ENCODE measurements at places on chromosomes 11 and 22. TPM values are rescaled to one million over a fixed set of nuclear protein-coding genes. Genes with fewer than 3 reads are reported as not detected.

NAA40 gene
- total RNA-seq, result 15.5 TPM

HTR3B gene
- total RNA-seq, result not detected

SYT12 gene
- total RNA-seq, result not detected

TTC36 gene
- total RNA-seq, result not detected

SCGB1C1 gene
- total RNA-seq, result not detected

GRCh38 chr11:64025205-64025604 is 10.5 kb upstream of the FLRT1 start:
- no peak overlapping the region for H3K4me3 ChIP-seq
- no peak overlapping the region for H3K27ac ChIP-seq
- H3K4me1 ChIP-seq, result peaks cover 6% of the 10 kb centered on the region
- H3K27me3 ChIP-seq, result no peaks in the 10 kb centered on the region
- no peak for DNase-seq

- DNase-seq, result no peak
- peaks cover 1% of the 10 kb centered on the region for H3K4me1 ChIP-seq
- no peaks in the 10 kb centered on the region for H3K36me3 ChIP-seq
- H3K27me3 ChIP-seq, result no peaks in the 10 kb centered on the region
- no peak overlapping the region for H3K27ac ChIP-seq
Observed at GRCh38 chr11:111229604-111230003, 15.9 kb upstream of the POU2AF2 start.

DNA sequence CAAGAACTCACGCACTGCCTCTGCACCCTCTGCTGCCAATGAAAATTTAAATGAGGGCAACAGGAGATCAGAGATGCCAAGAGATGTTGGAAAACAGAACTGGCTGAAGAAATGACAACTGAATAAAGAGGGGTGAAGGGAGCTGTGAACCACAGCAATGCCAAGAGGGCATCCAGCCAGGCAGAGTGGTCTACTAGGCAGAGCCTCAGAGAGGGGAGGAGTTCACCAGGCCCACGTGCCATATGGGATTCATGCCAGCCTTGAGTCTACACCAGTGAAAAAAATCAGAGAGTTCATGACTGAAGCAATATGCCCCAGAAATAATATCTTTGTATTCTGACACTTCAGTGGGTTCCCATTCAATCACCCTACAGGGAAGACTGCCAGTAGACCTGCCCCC is 4.4 kb downstream of the APOL2 start:
- no peak overlapping the region for H3K4me3 ChIP-seq
- H3K27ac ChIP-seq, result no peak overlapping the region
- H3K4me1 ChIP-seq, result peaks cover 16% of the 10 kb centered on the region
- H3K36me3 ChIP-seq, result no peaks in the 10 kb centered on the region
- no peak for DNase-seq

DNA sequence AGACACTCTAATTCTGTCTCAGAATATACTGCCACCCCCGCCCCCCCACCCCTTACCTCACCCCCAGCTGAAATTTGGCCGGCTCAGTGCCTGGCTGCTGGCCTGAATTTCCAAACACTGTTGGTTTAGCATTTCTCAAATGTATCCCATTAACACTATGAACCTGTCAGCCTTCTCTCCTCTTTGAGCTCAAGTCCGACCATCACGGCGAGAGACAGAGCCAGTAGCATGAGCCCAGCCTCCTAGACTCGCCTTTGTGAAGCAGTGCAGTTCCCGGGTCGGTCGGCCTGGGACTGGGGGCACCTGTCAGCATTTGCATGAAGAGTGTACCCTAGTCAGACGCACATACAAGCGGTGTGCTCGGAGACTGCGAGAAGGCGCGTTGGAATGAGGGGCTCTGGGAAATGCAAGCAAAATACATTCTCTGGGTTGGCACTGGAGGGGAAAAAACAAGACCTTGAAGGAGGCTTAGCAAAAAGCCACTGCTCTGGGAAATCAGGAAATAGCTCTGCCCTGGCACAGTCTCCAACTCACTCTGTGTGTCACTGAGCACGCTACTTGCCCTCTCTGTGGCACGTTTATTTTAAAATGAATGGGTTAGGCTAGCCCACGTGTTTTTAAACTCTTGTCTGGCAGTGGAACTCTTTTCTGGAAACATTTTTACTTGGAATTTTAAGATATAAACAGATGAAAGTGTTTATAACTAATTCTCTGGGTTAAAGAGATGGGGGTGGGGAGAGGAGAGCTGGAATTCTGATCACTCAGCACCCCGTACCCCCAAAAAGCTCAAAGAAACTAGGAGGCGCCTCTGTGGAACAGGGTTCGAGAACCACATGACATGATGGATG is 108.3 kb downstream of the TIMP3 start:
- DNase-seq, result no peak
- no peak overlapping the region for H3K4me3 ChIP-seq
- no peaks in the 10 kb centered on the region for H3K27me3 ChIP-seq
- H3K27ac ChIP-seq, result no peak overlapping the region
- H3K36me3 ChIP-seq, result no peaks in the 10 kb centered on the region
- peaks cover 9% of the 10 kb centered on the region for H3K4me1 ChIP-seq

DNA sequence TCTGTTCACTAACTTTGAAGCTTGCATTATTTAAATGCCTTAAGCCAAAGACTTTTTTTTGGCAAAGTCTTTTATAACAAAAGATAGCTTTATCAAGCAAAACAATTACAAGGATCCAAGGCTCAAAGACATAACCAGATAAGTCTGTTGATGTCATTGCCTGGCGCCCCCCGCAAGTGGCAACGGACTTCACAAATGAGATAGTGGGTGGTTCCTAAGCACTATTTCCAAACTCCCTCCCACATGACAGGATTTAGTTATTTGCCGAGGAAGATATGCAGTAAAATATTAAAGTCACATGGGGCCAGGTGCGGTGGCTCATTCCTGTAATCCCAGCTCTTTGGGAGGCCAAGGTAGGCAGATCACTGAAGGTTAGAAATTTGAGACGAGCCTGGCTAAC is 194.2 kb upstream of the DDI1 start:
- no peaks in the 10 kb centered on the region for H3K27me3 ChIP-seq
- no peak overlapping the region for H3K27ac ChIP-seq
- H3K4me1 ChIP-seq, result peaks cover 4% of the 10 kb centered on the region
- no peaks in the 10 kb centered on the region for H3K36me3 ChIP-seq

DNA sequence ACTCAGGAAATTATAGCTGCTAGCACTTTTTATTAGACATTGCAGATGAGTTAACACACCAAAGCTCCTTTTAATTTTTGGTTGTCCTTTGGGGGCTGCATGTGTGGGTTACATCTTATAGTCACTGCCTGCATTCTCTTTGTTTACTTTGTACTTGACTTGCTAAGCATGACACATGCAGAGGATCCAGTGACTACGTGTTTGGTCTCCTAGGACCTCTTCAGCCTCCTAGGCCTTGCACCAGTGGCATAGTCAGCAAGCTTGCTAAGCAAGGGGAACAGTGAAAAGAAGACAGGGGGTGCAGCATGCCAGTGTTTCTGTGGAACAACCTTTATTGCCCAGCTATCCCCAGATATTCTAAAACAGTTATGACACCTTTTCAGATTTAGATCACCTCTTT is 108.2 kb downstream of the PAX6 start:
- no peaks in the 10 kb centered on the region for H3K4me1 ChIP-seq
- H3K27ac ChIP-seq, result no peak overlapping the region
- H3K36me3 ChIP-seq, result no peaks in the 10 kb centered on the region
- H3K4me3 ChIP-seq, result no peak overlapping the region
- no peaks in the 10 kb centered on the region for H3K27me3 ChIP-seq

DNA sequence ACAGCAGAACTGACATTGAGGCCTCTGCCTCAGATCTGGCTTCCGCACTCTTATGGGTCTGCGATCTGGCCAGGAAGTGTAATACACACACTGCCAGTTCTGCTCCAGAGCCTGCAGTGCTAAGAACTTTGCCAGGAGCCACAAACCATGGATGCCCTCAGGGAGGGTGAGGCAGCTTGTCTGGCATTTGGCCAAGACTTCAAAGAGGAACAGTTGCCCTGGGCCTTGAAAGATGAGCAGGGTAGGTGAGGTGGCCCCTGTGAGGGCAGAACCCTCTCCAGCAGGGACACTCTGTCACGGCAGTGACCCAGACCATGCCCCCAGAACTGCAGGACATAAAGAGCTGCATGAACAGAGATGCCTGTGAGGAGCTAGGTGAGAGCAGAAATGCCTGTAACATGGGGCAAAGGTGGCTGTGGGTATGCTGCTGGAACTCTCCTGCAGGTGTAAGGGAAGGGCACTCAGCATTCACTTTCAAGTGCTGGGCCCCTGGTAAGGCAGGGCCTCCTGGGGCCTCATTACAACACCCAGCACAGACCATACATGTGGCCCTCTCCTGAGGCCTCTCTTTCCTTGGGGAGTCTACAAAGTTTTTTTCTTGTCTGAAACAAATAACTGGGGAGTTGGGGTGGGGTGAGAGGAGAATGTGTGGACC is 47.3 kb downstream of the NEU3 start:
- H3K4me1 ChIP-seq, result no peaks in the 10 kb centered on the region
- no peaks in the 10 kb centered on the region for H3K27me3 ChIP-seq
- H3K4me3 ChIP-seq, result no peak overlapping the region
- H3K27ac ChIP-seq, result no peak overlapping the region
- no peaks in the 10 kb centered on the region for H3K36me3 ChIP-seq
- no peak for DNase-seq

- H3K36me3 ChIP-seq, result no peaks in the 10 kb centered on the region
- DNase-seq, result no peak
- H3K27me3 ChIP-seq, result no peaks in the 10 kb centered on the region
- peaks cover 10% of the 10 kb centered on the region for H3K4me1 ChIP-seq
- no peak overlapping the region for H3K4me3 ChIP-seq
Observed at GRCh38 chr11:358129-358800, 11.0 kb upstream of the B4GALNT4 start.

GRCh38 chr11:42923651-42924050 is 388.1 kb upstream of the API5 start:
- H3K36me3 ChIP-seq, result no peaks in the 10 kb centered on the region
- H3K27ac ChIP-seq, result no peak overlapping the region
- no peak for DNase-seq

GRCh38 chr11:60634126-60634525 is 65.3 kb upstream of the MS4A8 start:
- no peak overlapping the region for H3K27ac ChIP-seq
- no peak for DNase-seq
- no peak overlapping the region for H3K4me3 ChIP-seq

DNA sequence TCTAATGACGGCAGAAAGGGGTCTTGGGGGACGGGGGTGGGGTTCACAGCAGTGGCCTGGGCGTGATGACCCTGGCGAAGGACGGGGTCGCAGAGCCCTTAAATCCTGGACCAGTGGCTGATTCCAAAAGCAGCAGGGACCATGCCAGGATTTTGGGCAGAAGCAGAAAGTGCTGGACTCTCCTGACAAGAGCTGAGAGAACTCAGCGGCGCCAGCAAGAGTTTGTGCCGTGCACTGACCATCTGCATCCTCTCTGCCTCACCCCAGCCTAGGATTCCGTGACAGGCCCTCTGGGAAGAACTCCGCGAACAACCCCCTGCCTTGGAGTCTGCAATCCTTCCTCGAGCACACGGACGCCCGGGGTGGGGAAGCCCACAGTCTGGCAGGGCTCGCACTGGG is 644 bp upstream of the NDUFV1 start:
- H3K4me1 ChIP-seq, result peaks cover 8% of the 10 kb centered on the region
- H3K27ac ChIP-seq, result peak overlapping the region; percentile 67
- H3K27me3 ChIP-seq, result no peaks in the 10 kb centered on the region
- no peaks in the 10 kb centered on the region for H3K36me3 ChIP-seq
- peak; percentile 44 for DNase-seq

GRCh38 chr22:46122980-46123693 is 27.2 kb upstream of the PPARA start:
- no peak overlapping the region for H3K4me3 ChIP-seq
- no peaks in the 10 kb centered on the region for H3K36me3 ChIP-seq

- H3K4me3 ChIP-seq, result no peak overlapping the region
- peaks cover 3% of the 10 kb centered on the region for H3K4me1 ChIP-seq
- H3K27ac ChIP-seq, result no peak overlapping the region
- no peak for DNase-seq
- no peaks in the 10 kb centered on the region for H3K36me3 ChIP-seq
Observed at GRCh38 chr22:17373855-17374254, 4.6 kb downstream of the CECR2 start.

GRCh38 chr11:126475014-126475991 is 119.8 kb downstream of the ST3GAL4 start:
- no peak overlapping the region for H3K4me3 ChIP-seq
- no peaks in the 10 kb centered on the region for H3K36me3 ChIP-seq
- H3K27me3 ChIP-seq, result no peaks in the 10 kb centered on the region
- H3K4me1 ChIP-seq, result peaks cover 6% of the 10 kb centered on the region
- no peak overlapping the region for H3K27ac ChIP-seq

DNA sequence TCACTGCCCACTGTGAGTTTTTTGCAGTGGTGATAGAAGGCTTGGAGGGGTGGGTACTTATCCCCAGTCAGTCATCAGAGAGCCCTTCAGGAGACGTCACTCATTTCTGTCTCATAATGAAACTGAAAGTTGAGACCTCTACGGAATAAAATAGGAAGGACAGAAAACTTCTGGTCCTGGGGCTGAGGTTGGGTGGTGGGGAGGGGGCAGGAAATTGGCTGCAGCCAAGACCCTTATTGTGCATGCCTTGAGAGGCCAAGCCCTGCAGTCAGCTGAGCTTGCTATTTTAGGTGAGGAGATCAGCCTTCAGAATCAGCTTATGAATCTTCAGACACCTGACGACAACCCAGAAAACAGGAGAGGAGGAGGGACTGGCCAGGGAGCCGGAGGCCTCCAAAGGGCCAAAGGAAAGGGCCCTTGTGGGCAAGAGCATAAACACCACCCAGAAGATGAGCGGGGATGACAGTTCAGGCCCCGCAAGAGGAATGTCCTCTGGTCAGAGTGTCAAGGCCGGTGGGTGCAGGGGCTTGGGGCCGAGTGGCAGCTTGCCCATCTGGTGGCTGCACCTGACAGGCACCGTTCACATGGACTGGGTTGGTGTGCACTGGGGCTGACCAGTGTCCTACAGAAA is 17.9 kb upstream of the ADA2 start:
- H3K27ac ChIP-seq, result no peak overlapping the region
- H3K36me3 ChIP-seq, result no peaks in the 10 kb centered on the region
- no peaks in the 10 kb centered on the region for H3K4me1 ChIP-seq
- DNase-seq, result no peak
- no peaks in the 10 kb centered on the region for H3K27me3 ChIP-seq

DNA sequence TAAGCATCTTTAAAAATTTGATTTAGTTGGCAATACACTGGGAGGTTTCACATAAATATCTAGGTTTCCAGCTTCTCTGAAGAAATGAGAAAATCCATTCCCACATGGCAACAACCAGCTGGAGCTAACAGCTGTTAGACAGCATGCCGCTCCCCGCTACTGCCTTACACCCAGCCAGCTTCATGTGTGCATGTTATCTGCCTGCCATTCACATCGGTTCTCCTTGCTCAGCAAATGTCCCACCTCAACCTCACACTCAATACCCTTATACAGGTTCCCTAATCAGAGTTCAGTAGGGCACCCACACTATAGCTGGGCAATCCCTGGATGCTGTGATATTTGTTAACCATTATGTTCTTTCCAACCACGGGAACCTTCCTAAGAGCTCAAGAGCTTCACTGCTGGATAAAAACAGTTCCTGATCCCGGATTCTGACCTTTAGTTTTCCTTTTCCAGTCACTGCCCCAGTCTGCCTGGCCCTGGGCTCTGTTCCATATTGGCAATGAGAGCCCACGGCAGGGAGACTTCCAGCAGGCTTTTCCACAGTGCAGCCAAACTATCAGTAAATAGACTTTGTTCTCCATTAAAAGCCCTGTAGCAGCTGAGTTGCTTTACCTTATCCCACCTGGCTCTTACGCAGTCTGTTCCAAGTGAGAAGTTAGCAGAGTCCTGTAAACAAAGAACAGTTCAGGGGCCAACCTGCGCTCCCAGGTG is 8.6 kb downstream of the RPUSD4 start:
- no peaks in the 10 kb centered on the region for H3K4me1 ChIP-seq
- no peaks in the 10 kb centered on the region for H3K27me3 ChIP-seq
- no peak overlapping the region for H3K27ac ChIP-seq
- DNase-seq, result no peak

GRCh38 chr11:67562963-67563704 is 20.5 kb upstream of the GSTP1 start:
- H3K4me1 ChIP-seq, result peaks cover 5% of the 10 kb centered on the region
- H3K27ac ChIP-seq, result no peak overlapping the region
- H3K4me3 ChIP-seq, result no peak overlapping the region
- no peak for DNase-seq
